ENCODE measurements at places on chromosomes 3 and 15.

GRCh38 chr3:173745952-173746682, 348.6 kb downstream of the NLGN1 start:
- no peak for DNase-seq

- DNase-seq = no peak
Measured at GRCh38 chr3:22988566-22988965, 214.6 kb upstream of the UBE2E2 start.

DNA sequence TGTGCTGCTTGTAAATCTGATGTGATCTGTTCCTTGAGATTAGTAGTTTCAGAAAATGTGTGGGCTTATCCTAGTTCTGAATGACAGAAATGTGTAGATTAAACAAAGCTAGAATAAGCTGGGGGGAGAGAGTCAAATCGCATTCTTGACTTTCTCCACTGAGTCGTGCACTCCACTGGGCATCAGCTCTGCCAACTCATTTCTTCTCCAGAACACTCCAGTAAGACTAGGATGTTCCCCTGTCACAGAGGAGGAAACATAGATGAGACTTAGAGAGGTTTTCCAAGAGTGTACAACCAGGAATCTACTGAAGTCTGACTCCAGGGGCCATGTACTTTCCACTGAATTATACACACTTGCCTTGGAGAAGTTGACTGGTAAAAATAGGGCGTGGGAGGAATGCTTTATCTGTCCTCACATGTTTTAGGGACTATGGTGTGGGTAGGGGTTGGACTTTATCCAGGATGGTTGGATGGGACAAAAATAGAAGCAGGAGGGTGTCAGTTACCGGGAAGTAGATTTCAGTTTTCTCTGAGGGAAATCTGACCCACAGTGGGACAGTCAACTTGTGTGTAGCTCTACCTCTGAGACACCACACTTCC, 298.2 kb downstream of the UBE2E2 start:
- no peak for DNase-seq

DNA sequence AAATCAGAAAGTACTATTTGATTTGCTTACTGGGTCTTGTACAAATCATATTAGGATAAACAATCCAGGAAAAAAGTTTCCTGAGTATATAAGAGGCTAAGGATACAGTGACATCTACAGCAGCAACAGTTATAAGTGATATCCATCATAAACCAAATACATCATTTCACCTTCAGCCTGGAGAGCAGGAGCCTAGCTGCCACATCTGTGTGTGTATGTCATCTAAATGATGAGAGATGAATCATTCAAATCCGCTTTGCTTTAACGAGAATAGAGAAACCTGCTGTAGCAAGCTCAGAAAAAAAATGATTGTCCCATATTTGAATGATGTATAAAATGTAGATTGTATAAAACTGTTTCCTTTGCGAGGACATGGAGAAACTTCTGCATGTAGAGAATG, 841.4 kb downstream of the SI start:
- DNase-seq = no peak

DNA sequence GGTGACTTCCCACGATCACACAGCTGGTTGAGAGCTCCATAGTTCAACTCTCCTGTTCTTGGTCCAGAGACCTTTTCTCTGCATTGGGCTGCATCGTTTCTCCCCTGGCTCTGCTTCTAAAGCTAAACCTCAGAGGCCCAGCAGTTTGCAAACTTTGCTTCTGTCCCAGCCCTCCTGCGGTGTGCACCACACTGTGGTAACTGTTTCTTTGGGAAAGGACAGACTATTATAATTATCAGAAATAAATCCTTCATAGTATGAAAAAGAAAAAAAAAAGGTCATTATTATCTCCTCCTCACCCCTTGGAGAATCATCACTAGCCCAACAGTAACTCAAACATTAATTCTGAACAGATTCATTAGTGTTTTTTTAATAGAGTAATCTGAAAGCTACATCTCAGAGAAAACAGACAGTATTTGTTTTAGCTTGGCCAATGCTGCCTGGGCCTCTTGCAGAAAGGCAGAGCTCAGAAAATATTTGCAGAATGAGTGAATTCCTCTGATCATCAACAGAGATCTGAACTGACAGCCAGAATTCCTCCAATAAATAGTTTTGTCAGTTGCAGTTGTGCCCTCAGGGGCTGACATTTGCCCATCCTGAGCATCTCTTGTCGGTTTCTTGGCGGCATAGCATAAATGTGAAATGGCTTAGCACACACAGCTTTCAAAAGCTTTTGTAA, 52.9 kb downstream of the BFSP2 start:
- DNase-seq = no peak
